ENCODE measurements at places on chromosomes 12 and 14.

DNA sequence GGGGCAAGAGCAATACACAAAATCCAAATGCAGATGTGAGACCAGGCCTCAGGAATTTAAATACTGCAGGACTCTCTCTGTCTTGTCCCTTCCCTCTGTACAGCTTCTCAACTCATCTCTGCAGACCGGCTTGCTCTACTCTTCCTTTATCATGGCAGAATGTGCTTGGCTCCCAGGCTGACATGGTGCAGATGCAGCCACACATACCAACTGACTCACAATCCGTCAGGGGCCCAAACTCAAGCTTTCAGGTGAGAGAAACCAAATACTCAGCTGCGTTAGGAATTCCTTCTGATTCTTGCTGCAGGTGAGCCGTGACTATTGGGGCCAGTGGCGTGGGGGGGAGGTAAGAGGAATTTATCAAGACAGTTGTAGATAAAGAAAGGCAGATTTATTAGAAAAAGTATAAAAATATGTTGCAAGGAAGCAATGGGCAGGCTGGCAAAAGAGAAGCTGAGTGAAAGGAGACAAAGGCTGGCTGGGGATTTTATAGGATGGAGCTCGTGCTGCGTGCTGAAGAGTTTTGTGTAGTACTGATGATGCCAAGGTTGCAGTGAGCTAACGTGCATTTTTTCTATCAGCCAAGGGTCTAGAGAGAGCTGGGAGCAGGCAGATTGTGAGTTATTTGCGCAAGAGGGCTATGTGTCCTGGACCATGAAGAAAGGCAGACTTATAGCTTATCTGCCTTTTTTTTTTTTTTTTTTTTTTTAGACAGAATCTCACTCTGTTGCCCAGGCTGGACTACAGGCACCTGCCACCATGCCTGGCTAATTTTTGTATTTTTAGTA is 5.0 kb upstream of the LGALS3 start:
- no peak for DNase-seq

GRCh38 chr14:52014601-52015267 is 25.4 kb downstream of the RTRAF start:
- no peak for DNase-seq

DNA sequence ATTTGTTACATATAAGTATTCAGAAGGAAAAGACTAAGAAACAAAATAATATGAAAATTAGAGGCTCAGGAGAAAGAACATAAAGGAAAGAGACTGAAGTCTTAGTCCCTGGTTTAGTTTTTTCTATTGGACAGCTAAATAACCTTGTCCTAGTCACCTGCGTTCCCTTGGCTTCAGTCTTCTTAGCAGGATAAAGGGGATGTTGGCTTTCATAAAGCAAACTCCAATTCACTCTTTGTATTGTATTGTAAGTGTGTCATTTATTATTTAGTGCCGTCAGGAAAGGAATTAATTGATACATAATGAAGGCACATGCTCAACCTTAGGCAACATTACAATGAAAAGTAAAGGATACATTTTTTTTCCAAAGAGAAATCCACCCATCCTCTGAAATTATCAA is 190.3 kb upstream of the PPFIA2 start:
- no peak for DNase-seq

DNA sequence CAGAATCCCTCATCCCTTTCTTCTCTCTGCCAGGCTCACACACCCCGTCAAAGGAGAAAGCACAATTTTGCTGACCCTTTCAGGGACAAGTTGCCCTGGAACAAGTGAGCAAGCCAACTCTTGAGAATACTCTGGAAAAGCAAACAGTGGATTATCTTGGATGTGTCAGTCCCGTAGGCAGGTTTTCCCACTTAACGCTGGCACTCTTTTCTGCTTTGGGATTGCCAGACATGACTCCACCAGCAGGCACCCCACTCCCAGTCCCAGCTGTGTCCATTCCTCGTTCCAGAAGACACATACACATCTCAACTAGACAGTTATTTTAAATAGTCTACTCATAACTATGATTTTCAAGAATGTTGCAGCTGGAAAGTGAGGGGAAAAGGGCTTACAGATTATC is 145.5 kb upstream of the CDKN3 start:
- DNase-seq, result no peak

- no peak for DNase-seq
These were observed 113.8 kb downstream of the KCNK10 start for GRCh38 chr14:88209273-88209672.

DNA sequence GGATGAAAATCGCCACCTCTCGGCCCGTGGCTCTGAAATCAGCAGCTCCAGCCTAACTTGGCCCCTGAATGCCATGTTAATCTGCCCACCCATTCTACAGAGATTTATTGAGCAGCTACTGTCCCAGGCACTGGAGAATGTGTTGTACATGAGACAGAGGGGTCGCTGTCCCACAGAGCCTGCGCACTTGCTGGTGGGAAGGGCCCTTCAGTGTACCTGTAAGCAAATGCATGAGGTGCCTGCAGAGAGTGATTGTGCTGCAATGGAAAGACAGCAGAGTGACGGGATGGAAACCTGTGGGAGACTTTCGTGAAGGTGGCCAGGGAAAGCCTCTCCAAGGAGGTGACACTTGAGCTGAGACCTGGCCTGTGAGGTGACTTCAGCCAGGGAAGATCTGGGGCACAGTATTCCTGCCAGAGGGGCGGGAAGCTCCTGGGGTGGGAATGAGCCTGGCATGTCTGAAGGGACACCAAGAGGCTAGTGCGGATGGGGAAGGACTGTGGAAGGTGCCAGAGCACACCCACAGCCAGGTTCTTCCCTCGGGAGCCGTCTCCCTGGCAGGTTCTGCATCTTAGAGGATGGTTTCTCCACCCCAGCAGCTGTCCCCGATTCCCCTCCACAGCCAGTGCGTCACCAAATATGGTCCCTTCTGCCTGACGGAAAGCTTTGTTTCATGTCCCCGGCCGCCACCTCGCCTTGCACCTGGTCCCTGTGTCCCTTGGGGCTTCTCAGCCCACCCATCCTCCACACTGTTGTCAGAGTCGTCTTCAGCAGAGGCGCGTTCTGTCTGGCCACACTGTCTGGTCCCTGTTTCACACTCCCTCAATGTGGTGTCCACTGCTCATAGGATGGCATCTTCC is 8.7 kb downstream of the SMIM41 start:
- peak; percentile 51 for DNase-seq

All from CD4-positive, alpha-beta T cell treated with Interferon gamma for 1 hour (primary cell).